KG1 (cell line): ENCODE measurements at places on chromosomes 4 and X.

GRCh38 chr4:172947594-172947993 is 221.0 kb upstream of the GALNT7 start:
- DNase-seq = no peak

- DNase-seq = no peak
Observed at GRCh38 chr4:163991298-163991865, 496.9 kb downstream of the TMA16 start.

- no peak for DNase-seq
Observed at GRCh38 chr4:162610116-162610515, 446.3 kb upstream of the FSTL5 start.

DNA sequence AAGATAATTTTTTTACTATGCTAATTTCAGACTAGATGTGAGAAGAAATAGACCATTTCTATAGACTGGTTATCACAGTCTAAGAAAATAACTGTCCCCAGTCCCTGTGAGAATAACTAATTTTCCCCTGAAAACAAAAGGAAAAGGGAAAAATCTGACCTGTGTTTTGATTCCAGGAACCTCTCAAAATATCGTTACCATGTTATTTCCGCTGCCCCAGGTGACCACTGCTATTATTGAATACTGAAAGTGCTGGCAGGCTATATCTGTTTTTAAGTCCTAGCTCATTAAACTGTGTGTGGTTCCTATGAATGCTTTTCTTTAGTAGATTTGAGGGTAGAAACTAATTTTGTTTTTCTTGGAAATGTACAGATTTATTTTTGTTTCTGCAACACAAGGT is 83.6 kb downstream of the GAB1 start:
- DNase-seq = no peak

DNA sequence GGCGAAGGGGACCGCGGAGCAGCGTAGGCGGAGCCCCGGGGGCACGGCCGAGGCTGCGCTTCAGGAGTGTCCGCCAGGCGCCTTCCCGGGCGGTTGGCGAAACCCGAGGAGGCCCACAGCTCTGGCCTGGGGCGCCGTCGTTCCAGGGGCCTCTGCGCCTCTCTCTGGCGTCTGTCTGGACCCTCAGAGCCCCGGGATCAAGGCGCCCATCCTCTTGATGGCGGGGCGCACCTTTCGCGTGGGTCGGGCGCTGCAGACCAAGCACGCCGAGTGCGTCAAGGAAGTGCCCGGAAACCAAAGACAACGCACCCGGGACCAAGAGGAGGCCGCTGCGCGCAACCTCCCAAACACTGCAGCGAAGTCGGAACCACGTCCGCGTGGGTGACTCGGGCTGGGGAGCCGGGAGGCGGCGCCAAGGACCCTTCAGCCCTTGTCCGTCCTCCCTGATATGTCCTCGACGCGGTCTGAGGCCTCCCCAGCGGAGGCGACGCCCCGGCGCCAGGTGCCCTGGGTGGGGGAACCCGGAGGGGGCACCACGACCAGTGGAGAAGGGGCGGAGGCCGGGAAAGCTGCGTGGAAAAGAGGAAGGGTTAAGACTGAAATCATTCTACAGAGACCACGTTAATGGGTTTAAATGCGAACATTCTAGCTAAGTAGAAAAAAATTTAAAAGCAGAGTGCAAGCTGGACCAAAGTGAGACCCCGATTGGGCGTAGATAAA is 9.9 kb downstream of the HMX1 start:
- no peak for DNase-seq

DNA sequence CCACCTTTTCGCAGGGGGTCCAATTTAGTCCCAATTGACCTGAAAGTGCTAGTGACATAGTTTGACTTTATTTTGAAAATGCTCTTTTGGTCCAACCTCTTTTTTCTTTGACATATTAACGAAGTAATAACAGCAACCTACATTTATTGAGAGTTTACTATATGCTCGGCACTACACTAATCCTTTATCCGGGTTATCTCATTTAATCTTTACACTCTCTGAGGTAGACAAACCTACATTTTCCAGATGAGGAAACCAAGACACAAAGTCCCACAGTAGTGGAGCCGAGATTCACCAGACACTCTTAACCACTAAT is 307 bp upstream of the ATRX start:
- DNase-seq = peak; percentile 16

DNA sequence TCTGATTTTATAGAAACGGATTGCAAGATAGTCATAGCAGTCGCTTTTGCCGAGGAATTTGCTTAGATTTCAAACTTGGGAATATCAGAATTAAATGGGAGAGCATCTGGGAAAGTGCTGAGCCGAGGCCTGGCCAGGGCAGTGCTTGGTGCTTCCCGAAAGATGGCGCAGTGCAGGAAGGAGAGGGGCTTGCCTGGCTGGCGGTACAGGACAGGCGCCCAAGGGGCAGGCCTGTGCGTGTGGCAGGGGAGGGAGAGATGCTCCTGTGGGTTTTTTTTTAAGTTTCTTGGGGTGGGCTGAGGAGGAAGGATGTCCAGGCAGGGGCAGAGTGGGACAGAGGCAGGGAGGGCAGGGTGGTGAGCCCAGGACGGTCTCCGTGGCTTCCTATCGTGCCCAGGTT is 241.1 kb downstream of the AFAP1 start:
- no peak for DNase-seq

- DNase-seq = no peak
Observed at GRCh38 chr4:43853565-43854264, 594.9 kb downstream of the KCTD8 start.

DNA sequence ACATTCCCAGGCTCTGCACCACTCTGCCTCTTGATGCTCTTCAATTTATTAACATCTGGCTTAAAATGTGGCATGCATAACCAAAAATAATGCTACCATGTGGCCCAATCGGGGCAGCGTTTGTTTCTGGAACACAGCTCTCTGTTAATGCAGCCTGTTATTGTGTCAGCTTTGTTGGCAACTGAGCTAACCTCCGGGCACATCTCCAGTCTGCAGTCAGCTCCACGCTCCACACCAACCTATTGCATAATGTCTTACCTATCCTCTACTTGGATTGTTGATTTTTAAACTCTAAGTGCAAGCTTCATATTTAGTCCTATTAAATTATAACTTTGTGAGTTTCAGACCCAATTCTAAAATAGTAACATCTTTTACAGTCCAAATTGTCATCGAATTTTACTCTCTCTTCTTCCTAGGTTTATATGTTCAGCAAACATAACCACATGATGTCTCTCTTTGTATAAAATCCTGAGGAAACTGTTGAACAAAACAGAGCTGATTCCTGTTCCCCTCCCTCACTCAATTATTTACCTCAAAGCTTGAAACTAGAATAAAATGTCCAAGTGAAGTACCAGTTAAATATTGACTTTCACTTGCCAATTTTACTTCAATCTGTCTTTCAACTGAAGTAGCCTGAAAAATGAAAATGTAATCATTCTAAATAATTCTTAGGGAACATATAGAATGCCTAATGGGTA is 92.2 kb upstream of the RAPGEF2 start:
- no peak for DNase-seq

DNA sequence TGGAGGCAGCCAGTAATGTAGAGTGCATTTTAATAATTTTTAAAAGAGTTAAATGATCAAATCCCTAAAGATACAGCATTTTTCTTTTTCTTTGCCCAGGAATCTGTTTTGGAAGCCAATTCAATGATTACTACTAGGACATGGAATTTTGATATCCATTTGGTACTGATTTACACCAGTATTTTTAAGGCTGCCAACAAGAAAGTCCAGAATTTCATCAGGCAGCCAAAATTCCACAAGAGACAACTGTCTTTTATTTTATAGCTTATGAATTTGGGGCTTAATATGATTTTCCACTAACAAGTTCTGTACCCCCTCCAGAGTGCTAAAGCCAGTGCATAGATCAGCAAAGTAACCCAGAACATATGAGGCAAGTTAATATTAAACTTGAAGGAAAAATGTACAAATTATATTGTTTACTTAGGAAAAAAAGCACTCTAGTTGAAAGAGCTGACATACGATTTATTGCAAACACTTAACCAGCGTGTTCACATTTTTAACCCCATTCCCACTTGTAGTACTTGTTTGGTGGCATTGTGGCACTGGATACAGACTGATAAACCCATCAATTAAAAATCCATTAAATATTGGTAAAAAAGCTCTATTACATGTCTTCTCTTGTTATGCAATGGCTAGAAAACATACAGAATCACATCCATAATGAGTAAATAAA is 259.7 kb downstream of the DCHS2 start:
- DNase-seq = no peak

DNA sequence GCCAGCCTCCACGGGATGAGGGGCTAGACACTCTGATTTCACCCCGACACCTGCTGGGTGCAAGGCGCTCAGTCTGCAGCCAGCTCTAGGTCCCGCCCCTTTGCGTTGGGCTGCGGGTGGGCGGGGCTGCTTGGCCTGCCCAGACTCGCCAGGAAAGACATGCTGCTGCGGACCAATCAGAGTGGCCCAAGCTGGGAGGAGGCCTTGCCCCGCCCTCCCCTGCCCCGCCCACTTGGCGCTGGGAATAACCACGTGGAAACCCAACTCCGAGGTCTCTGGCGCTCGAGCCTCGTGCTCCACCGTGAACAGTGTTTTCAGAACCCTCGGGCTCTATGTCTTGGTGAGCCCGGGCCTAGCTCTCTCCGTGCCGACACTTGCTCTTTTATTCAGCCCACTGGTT is 5.3 kb upstream of the VMA21 start:
- DNase-seq = no peak

DNA sequence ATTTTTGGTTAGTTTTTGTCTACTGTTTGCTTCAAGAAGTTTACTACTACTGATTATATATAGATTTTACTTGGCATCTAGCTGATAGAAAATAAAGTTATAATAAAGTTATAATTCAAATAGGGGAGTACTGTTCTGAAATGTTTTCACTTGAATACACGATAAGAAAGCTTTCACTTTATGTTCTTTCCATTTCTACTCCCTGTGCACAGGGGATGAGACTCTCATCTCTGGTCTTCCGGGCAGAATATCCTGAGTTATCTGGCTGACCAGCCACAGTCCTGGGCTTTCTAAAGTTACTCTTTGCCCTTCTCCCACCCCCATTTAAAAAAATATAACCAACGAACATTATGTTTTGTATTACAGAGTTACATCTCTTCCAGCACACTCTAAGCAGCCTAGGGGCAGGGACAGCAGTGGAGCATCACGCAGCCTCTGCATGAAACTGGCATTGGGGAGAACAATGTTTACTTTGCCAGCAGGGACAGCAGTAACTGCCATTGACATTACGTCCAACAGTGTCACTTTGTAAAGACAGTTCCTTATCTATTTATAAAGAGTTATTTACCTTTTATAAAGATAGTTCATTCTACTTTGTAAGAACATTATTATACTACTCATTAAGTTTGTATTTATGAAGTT is 64.3 kb downstream of the METTL14 start:
- no peak for DNase-seq

DNA sequence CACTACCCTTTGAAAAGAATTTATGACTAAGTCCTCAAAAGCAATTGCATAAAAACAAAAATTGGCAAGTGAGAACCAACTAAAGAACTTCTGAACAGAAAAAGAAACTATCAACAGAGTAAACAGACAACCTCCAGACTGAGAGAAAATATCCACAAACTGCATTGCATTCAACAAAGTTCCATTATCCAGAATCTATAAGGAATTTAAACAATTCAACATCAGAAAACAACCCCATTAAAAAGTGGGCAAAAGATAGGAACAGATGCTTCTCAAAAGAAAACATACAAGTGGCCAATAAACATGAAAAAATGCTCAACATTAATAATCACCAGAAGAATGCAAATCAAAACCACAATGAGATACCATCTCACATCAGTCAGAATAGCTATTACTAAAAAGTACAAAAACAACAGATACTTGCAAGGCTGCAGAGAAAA is 130.2 kb downstream of the GASK1B start:
- no peak for DNase-seq

DNA sequence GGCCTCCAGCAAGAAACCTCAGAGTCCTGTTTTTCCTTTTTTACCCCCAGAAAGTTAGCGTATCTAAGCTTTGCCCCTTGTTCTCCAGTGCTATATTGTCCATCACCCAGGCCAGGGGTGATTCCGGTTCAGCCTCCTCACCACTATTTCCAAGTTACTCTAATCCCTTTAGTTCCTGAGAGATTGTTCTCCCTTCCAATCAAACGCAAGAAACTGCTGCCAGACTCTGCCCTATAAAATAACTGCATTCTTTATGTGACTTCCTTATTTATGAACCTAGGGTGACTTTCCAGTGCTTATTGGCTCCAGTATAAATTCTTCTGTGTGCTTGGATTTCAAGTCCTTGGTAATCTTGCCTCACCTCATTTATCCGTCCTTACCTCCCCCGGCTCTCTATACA is 65.7 kb downstream of the CLCN5 start:
- DNase-seq = no peak

GRCh38 chrX:134713618-134714107 is 55.4 kb upstream of the PLAC1 start:
- no peak for DNase-seq

GRCh38 chrX:78104447-78105176 is 564 bp downstream of the PGK1 start:
- DNase-seq = no peak

- DNase-seq = no peak
Observed at GRCh38 chr4:101259876-101260275, 87.5 kb downstream of the PPP3CA start.

- no peak for DNase-seq
Observed at GRCh38 chr4:11710453-11711093, 281.9 kb upstream of the HS3ST1 start.

DNA sequence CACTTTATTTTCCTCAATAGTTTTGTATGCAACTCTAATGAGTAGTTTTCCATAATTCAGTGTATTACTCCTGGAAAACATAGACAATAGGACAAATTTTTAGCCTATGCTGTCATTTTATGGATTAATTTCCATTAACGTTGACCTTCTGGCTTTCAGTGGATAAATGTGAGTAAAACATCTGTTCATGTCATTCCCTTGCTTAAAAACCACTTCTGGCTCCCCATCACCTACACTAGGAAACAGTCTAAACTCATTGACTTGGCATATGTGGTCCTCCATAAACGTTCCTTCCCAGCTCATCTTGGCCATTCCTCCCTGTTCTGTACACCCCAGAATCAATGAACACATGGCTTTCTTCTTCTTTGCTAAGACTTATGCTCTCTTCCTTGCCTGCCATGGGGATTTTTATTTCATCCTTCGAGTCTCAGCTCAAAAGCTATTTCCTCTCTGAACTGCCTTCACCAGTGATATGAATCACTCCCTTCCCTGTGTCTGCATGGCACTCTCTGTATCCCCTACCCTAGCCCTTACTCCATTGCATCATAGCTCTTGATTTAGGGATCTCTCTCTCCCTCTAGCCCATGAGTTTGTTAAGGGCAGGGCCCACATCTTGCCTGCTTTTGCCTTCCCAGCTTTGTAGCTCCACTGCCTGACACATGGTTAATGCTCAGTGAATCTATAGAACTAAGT is 34.8 kb downstream of the DOCK11 start:
- no peak for DNase-seq

GRCh38 chr4:137627739-137628460 is 95.6 kb upstream of the PCDH18 start:
- no peak for DNase-seq
